Tongue (tissue), 3 donors: ENCODE measurements at places on chromosomes 4 and X.

GRCh38 chrX:109345856-109346255 is 136.0 kb downstream of the GUCY2F start:
- DNase-seq = peak; percentile 22

DNA sequence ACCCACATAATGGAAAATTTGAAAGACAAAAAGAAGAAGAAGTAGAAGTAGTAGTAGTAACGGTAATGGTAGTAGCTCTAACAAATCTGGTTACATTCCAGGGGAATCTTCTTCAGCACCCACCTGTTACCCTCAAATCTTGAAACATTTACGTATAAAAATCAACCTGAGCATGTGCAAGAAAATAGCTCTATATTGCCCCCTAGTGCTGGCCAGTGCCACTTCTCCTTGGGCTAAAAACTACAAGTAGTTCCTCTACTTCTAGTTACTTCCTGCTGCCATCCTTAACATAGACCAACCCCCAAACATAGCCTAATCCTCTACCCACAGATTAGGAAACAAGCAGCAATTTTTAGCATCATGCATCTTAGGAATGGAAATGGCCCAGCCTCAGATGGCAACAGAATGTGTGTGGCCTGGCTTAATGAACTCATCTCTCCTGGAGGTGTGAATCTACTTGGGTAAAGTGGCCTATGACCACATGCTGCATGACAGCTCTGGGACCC is 3.1 kb downstream of the PDGFC start:
- peak; percentile 88 for DNase-seq

DNA sequence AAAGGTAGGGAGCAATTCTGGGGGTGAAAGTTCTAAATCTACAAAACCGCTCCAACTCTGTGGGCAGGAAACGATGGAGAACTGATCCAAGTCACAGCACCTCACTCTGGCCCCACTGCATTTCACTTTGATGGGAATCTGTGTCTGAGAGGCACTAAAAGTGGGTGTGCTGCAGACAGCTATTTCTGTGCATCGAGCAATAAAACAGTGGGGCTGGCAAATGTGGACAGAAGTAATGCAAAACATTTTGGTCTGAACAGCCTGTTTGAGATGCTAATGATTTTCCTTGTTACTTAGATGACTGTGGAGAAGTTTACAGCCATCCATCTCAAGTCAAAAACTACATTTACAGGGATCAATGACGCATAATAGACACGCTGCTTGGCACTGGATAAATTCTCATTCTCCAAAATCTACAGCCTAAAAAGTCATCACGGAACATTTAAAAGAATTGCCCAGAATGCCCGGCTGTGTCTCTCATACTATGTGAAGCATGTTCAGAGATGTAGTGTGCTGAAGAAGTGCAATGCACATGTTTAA is 1671.6 kb upstream of the TENM3 start:
- no peak for DNase-seq

DNA sequence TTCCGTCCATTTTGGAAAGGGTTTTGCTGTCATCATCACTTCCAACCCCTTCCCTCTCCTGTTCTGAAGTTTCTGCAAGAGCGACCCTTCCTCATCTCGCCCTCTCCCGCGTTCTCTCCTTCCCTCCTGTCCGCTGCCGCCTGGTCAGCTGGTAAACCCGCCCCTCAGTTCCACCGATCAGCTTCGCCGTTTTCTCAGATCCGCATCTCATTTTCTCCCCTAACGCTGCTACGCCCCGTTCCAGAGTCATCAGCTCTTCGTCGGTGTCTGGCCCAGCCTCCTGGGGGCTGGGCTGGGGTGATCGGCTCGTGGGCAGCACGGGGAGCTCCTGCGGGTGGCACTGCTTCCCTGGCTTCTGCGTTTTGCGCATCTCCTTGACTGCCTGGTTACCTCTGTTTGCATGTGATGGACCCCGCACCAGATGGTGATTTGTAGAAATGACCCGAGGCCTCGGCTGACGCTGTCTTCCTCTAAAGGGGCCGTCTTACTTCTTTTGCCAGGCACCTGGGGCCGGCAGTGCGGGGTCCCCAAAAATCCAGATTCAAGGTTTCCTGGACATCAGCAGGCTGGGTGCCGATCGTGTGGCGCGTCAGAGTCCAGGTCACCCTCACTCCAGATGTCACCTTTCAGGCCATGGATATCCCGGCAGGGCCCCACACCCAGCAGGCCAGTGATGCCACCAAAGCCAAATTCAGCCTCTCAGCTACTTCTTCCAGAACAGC is 13.4 kb downstream of the CTBP1 start:
- no peak for DNase-seq

- DNase-seq = peak; percentile 91
These were observed 293.1 kb downstream of the CAMK2D start for GRCh38 chr4:113468165-113469022.

DNA sequence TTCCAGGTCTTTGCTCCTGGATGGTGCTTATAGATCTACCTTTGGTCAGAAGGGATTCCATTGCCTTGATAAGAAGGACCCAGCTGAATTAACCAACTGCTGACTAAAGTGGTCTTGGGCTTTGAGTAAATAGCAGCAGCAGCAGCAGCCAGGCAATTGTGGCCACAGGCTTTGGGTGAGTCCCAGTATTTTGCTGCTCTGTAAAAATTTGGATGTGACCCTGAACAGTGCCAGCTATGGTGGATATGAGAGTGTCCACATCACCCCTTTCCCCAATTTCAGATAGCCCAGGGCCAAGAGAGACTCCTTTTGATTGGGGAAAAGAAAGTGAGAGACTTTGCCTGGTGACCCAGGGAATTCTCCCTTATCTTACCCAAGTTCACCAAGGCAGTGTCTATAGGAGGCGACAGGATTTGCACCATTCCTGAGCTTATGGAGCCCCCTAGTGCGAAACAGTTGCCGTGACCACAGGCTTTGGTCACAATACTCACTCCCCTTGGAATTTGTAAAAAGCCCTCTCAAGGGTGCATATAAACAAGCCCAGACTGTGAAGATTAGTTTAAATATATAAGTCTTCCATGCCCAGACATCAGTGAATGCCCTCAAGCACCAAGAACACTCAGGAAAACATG is 518.0 kb downstream of the TMA16 start:
- DNase-seq = peak; percentile 47

- no peak for DNase-seq
These were observed 896.1 kb upstream of the LCORL start for GRCh38 chr4:18917689-18918088.

GRCh38 chr4:133938061-133938460 is 263.5 kb downstream of the PABPC4L start:
- no peak for DNase-seq

GRCh38 chrX:9164533-9165426 is 130.9 kb upstream of the FAM9B start:
- DNase-seq = no peak

DNA sequence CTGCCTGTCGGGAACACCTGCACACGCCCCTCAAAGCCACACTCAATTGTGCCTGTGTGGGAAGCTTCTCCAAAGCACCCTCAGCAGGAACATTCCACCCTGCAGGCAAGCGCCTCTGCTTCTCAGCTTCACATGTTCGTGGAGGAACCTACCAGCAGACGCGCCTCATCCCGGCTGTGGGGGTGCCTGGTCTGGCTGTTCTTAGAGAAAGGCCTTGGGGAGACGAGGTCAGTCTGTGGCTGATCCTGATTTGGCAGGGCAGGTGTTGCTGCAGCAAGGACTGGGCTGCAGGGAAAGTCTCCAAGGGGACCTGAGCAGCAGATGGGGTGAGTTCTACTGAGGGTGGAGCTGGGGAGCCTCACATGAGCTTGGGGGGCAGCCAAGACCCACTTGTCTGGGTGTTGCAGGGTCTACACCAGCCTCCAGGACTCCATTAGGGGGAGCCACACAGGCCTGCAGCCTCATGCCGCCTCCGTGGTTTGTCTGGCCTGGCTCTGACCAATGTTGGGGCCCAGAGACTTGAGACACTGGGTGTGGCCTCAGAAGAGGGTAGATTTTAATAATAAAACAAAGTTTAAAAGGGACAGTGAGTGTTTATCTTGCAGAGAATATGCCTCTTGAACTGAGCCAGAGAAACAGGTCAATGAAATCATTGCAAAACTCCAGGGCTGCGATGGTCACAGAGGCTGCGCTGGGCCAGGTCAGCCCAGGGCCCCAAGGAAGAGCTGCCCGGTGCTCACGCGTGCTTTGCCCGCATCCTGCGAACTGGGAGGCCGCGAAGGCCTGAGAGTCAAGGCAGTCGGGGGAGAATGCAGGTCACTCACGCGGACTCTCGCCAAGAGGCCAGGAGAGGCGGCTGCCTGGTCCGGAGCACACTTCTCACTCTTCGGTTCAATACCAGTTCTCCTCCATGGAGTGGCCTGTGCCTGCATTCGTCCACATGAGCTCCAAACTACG is 21.1 kb downstream of the RNF212 start:
- no peak for DNase-seq

DNA sequence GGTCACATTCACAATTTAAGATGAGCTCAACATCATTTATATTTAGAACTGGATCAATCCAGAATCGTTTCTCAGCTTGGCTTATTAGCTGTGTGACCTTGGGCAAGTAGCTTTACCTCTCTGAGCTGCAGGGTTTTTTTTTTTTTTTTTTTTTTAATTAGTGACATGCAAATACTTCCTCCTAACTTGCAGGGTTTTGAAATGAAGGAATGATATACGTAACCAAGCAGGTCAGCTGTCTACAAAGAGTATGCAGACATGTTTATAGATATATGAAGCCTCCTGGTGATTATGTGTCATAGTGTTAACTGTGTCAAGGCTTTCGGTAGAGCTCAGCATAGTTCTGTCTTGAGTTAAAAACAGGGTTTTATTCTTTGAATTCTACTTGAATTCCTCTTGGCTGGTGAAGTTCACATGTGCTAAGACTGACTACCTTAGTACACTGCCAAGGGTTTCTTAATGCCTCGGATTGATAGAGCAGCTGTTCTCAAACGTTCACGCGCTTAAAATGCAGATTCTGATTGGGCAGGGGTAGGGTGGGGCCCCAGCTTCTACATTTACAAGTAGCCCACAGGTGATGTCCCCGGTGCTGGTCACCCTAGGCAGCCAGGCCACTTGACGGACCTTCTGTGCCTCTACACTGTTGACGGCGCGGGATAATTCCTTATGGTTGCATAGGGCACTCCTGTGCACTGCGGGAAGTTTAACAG is 654 bp upstream of the STS start:
- no peak for DNase-seq

GRCh38 chr4:7500404-7500803 is 65.7 kb upstream of the PSAPL1 start:
- no peak for DNase-seq

- DNase-seq = no peak
These were observed 27.8 kb downstream of the ADGRA3 start for GRCh38 chr4:22488106-22488505.

DNA sequence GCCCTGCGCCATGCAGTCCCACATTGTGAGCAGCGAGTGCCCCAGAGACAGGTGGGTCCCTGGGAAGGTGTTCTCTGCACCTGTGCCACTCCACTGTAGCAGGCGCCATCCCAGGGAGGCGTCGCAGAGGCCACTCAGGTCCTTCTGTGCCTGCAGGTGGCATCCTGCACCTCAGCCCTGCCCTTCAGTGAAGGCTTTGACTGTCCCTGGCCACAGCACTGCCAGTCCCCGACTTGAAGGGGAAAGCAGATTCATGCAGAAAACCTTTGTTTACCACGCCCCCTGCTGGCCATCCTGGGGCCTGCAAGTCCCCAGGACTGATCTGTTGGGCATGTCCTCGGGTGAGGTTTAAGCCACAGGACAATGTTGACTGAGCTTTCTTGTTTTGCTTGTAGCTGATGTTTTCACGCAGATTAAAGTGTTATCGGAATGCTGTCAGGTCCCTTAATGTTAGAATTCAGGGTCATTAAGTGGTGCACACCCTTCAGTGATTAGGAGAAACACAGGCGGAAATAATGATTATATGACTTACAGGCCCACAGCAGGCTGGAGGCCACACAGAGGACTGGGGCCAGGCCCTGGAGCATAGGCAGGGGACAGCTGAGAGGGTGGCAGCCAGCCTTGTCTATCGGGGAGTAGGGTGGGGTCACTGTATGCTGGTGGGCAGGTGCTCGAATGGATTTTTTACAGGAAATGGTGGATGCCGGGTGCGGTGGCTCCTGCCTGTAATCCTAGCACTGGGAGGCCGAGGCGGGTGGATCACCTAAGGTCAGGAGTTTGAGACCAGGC is 5.0 kb downstream of the TACC3 start:
- DNase-seq = peak; percentile 93

GRCh38 chr4:11625211-11625610 is 196.5 kb upstream of the HS3ST1 start:
- DNase-seq = no peak

DNA sequence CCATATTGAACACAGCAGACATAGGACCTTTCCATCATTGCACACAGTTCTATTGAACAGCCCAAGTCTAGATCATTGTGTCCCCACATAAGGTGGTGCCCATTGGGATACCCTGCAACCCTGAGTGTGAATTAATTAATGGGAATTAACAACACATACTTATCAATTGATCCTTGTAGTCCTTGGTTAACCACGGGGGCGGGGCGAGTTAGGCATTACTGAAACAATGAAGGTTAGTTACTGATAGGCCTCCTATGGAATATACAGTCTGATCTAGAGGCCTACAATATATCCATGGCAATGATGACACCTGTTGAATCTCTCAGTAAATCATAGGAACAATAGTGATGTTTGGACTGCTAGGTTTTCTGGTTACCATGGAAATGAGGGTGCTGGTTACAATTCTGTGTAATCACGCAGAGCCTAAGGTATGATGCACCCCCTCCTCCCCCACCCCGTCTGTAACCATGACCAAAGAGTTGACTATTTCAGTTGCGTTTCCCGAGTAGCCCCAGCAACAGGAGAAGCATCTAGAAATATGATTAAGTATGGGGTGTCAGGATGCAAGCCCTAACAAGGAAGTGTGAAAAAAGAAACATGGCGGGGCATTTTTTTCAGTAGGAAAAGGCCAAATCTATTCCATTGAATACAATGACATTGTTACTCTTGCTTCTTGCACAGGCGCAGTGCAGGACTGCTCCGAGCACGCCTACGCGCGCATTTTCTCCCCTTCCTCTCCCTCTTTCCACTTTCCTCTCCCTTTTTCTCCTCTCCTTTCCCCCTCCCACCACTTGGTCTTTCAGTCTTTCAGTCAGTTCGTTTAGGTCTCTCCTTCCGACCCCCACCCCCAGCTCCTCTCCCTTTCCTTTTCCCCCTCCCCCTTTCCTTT is 677 bp upstream of the NONO start:
- DNase-seq = no peak

- peak; percentile 20 for DNase-seq
These were observed 50.1 kb downstream of the ADD1 start for GRCh38 chr4:2893772-2894171.

GRCh38 chr4:18689308-18690115 is 668.0 kb upstream of the LCORL start:
- DNase-seq = peak; percentile 91

DNA sequence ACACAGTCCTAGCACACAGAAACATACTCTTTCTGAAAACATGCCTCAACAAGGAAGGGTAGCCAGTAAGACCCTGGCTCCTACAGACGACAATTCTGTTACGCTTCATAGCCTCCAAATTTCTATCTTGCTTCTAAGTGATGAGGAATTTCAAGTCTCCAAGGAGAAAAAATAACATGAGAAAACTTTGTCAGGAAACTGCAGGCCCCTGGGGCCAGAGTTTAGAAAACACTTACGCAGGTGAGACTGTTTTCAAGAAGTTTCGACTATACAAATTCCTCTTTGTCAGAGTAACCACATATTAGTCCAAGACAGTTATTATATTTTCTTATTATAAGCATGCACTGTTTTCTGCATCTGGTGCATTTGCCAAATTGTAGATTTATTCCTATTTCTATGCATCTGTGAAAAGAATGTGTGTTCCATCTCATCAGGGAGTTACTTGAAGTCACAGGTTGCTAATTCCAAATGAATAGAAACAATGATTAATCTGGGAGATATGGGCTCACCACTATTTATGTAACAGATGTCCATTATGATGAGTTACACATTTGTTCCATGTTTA is 30.3 kb upstream of the HCCS start:
- peak; percentile 59 for DNase-seq
